ENCODE measurements at places on chromosomes 11 and 22.

GRCh38 chr22:40211476-40212054, 33.8 kb downstream of the TNRC6B start:
- no peak for DNase-seq

DNA sequence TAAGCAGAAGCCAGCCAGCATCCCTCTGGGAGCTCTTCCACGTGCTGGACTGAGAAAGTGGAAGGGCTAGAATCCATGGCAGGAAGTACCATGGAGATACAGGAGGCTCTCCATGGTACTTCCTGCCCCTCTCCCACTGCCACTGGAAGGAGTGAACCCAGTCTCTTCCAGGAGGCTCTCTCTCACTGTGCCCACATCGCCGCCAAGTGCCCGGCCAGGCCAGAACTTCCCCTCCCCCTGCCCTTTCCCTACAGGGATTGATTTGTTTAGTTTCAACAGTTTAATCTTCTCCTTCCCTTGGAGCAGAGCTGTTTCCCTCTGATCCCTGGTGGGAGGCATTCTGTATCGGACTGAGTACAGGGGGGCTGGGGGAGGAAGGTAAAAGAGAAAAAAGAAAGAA, 133.6 kb downstream of the DSCAML1 start:
- no peak for DNase-seq

DNA sequence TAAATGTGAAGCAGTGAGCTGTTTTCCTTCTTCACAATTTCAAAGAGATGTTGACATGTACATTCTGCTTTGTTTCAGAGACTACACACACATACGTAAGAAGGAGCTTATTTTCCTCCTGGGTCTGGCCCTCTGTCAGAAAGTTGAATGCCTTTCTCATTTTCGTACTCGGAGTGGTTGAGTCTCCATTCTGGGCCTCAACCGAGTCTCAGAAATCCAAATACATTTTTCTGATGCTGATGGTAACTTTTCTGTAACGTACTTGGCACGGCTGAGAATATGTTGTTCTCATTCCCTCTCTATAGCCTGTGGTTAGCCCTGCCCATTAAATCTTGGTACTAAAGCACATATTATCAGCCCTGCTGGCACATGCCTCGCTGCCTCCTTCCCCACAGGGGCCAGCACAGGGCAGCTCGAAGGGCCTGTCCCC, 25.3 kb downstream of the PARVA start:
- DNase-seq: no peak

GRCh38 chr11:13302420-13302958, 24.9 kb downstream of the BMAL1 start:
- DNase-seq: no peak

- DNase-seq: no peak
Measured at GRCh38 chr22:17888855-17889254, 114.6 kb upstream of the BID start.

- no peak for DNase-seq
Measured at GRCh38 chr22:30181459-30182349, 64.9 kb downstream of the LIF start.

DNA sequence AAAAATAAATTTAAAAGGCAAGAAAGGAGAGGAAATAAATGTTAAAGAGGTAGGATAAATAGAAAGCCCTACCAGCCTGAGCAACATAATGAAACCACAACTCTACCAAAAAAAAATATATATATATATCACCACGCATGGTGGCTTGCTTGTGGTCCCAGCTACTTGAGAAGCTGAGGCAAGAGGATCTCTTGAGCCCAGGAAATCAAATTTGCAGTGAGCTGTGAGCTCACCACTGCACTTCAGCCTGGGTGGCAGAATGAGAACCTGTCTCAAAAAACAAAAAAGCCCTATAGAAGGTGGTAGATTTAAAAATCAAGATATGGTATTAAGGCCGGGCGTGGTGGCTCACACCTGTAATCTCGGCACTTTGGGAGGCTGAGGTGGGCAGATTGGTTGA, 10.5 kb downstream of the NUCB2 start:
- no peak for DNase-seq

GRCh38 chr11:102592634-102593581, 32.2 kb downstream of the MMP20 start:
- DNase-seq: no peak

Measured in GM12891 (cell line).